Fibroblast of skin of back (primary cell): ENCODE measurements at places on chromosomes 6 and 20.

DNA sequence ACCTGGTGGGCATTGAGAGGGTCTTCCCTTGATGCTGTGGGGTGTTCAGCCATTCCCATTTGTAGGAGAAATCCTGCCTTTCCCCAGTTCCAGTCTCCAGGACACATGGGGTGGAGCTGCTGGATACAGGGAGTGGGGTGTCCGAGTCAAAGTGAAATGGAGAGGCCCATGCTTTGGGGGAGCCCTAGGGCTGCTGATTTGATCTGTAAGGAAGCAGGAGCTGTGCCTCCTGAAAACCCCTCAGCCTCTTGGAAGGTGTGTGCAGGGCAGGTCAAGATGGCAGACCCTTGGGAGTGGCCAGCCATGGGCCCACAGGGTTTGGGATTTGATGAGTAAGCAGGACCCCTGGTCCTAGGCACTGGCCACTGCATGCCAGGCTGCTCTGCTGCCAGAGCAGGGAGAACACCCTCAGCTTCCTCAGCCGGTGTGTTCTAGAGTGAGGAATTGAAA, 82.0 kb downstream of the SERAC1 start:
- DNase-seq, result no peak

GRCh38 chr6:44775121-44775520, 387.6 kb downstream of the CDC5L start:
- no peak for DNase-seq

DNA sequence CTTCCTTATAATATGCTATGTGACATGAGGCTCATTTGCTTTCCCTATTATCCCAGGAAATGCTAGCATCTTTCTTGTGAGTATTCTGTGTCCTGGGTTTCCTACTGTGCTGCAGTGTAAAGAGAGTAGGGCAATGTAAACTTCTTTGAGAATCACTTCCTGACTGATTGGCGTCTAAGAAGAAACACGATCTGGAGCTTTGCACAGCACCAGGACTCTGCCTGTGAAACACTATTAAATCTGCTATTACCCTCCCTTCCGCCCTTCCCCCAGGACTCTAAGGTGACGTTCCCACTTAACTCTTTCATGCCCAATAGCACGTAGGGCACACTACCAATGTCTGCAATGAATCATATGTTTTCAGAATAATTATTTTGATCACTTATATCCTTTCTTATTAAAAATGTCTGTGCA, 607.3 kb upstream of the CITED2 start:
- peak; percentile 81 for DNase-seq

- peak; percentile 63 for DNase-seq
Observed at GRCh38 chr6:105806486-105806920, 279.6 kb upstream of the PRDM1 start.

- DNase-seq, result peak; percentile 6
Observed at GRCh38 chr6:141685416-141685815, 447.3 kb upstream of the GJE1 start.

DNA sequence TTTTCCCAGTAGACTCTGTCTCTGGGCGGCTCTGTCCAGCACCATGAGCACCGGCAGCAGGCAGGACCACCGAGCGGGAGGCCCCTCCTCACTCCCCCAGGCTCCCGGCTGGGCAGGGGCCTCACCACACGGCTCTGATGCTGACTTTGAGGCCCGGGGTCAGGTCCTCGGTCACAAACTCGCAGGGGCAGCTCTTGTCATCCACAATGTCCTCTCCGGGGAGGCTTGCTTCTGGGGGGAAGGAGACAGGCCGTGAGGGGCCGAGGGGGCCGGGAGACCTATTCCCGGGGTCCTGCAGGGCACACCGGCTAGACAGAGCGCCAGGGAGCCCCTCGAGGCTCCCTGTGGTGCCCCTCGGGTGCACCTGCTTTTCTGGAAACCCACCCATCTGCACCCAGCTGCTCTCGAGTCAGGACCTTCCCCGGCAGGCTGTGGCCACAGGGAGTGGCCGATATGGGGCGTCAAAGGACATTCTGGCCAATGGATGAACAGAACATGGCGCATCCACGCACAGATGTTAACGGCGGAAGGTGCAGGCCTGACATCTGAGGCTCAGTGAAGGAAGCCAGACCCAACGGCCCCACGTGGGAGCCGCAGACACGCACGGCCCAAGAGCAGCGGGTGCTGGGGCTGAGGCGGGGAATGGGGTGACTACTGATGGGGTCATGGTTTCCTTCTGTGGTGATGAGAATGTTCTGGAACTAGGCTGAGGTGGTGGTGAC, 53.0 kb upstream of the CHRNA4 start:
- no peak for DNase-seq

DNA sequence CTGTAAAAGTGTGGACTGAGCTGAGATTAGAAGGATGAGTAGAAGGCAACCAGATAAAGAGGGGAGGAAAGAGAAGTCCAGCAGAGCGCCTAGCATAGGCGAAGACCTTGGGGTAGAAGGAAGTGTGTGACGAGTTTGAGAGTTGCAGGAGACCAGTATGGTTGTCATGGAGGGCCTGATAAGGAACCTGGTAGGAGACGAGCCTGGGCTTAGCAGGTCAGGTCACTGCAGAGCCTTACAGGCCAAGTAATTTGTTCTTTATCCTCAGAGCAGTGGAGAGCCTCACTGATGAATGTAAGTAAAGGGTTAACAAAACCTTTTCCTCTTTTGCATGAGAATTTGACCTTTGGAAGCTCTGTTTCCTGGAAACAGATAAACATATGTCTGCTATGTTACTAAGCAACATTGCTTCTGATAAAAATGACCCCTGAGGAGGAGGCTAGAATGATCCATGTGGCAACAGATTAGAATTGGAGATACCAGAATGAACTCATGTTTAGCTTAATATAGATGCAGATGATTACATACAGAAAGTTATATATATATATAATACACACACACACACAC, 2.9 kb upstream of the TMEM74B start:
- DNase-seq, result no peak

GRCh38 chr6:125948455-125948854, 8.1 kb upstream of the HINT3 start:
- no peak for DNase-seq

DNA sequence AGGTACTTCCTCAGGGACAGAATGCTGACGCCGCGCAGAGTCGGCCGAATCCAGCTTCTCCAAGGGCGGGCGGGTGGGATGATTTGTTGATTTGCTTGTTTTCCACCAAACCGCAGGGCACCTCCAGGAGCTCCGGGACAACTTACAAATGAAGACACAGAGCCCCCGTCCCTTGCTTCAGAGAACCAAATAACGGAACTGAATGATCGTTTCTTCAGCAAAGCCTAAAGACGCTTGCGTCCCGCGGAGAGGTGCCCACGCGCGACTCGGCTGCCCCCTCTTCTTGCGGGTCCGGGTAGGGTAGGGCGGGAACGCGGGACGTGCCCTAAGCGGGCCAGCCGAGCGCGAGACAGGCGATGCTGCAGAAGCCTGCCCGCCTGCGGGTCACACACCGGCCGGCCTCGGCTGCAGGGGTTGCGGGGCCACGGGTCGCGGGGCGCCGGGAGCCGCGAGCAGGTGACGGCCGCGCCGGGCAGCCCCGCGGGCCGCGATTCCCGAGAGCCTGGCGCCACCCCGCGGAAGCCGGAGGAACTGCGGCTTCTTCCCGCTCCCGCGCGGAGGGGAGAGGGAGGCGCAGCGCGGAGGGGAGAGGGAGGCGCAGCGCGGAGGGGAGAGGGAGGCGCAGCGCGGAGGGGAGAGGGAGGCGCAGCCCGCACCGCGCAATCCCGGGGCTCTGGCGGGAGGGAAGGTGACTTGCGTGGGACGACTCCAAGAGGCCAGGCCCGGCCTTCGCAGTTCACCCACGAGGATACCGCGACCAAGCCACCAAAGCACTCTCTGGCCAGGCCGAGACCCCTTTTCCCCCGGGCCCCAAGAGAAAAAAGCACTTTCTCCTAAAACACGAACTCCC, 7.7 kb upstream of the FOXF2 start:
- DNase-seq, result peak; percentile 22

DNA sequence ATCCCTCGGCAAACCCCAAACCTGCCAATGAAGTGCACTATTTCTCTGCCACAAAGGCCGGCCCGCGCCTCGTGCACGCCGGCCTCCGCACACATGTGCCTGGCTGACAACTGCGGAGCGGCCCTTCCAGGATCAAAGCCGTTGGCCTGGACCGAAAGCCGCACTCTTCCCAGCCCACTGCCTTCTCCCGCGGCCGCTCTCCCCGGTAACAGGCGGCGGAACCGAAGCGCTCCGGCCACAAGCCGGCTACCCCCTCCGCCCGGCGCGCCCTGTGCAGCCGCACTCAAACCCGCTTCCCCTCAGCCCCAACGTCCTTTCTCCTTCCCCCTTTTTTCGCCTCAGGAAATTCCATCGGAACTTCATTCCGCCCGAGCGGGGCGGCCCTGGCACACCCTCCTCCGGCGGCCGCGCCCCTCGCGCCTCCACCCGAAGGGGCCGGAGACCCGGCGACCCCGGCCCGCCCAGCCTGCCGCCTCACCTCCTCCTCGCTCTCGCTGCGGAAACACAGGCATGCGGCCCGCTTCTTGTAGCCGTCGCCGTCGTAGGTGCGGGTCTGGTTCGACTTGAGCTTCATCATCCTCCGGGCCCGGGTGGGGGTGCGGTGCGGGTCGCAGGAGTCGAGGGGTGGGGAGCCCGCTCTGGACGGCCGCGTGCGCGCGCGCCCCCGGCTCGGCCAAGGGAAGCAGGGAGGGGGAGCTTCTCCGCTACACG, 528 bp downstream of the NUDT3 start:
- DNase-seq, result peak; percentile 52

GRCh38 chr6:89082486-89082891, 1.9 kb downstream of the PNRC1 start:
- DNase-seq, result peak; percentile 27

DNA sequence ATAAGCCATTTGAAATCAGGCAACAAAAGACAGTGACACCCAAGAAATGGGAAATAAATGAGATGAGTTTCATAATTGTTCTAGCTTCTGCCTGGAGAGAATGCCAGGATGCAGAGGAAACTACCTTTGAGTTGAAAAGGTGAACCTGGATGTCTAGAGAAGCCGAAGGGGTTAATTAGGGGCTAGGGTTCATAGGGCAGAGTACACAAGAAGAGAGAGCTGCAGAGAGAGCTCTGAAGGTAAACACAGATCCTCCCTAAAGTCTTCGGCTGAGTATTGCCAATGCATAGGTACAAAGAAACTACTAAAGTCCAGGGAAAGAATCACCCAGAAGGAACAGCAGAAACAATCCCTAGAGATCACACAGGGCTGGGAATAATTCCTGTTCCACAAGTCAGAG, 119.7 kb upstream of the BEND3 start:
- DNase-seq, result no peak

GRCh38 chr6:13480631-13481501, 6.5 kb downstream of the GFOD1 start:
- DNase-seq, result peak; percentile 62

- no peak for DNase-seq
Observed at GRCh38 chr6:168535711-168536110, 94.7 kb downstream of the SMOC2 start.

DNA sequence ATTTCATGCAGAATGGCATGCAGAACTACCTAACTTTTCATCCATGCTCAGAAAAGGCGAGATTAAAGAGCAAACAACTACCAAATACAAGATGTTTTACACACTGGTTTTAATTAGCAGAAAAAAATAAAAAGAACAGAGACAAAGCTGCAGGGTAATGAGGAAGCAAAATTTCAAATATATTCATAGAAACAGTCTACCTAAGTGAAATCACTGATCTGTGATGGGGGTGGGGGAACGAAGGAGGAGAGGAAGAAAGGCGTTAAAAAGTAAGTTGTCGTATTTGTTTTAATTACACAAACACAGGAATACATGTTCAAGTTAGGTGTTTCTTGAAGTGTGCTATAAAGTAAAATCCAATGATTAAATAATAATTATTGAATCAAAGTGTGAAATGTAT, 42.1 kb downstream of the MAP3K7 start:
- no peak for DNase-seq

DNA sequence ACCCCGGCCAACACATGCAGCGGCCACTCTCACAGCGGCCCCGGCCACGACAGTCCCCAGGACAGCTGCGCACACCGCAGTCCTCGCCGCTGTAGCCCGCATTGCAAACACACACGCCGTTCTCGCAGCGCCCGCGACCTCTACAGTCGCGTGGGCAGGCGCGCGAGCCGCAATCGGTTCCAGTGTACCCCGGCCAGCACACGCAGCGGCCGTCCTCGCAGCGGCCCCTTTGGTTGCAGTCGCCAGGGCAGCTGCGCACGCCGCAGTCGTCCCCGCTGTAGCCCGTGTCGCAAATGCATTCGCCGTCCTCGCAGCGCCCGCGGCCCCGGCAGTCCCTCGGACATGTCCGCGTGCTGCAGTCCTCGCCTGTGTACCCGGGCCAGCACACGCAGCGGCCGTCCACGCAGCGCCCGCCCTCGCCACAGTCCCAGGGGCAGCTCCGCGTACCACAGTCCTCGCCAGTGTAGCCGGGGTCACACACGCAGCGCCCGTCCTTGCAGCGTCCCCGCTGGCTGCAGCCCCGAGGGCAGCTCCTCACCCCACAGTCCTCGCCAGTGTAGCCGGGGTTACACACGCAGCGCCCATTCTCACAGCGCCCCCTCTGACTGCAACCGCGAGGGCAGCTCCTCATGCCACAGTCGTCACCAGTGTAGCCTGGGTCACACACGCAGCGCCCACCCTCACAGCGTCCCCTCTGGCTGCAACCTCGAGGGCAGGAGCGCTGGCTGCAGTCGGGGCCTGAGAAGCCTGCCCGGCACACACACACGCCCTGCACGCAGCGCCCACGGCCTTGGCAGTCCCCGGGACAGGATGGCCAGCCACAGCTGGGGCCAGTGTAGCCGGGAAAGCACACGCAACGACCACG, 12.5 kb downstream of the TNXB start:
- DNase-seq, result no peak

DNA sequence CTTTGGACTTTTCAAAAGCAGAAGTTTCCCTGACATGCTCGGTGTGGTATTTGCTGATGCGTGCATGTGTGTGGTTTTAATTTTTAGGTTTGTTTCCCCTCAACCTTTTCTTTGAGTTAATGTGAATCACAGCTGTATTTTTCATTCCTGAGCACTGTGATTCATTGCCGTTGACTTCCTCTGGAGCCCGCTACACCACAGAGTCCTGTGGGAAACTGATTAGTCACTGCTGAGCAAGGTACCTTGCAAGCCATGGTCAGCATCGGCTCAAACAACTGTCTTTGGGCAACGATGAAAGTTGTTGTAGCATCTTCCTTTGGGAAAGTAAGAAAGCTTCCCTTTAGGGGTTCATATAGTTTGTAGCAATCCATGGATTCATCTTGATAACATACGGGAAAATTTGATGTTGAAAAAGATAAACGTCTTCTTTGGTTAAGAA, 57.5 kb downstream of the RIN2 start:
- peak; percentile 99 for DNase-seq

GRCh38 chr20:52965380-52965779, 6.8 kb upstream of the TSHZ2 start:
- DNase-seq, result no peak

- DNase-seq, result peak; percentile 56
Observed at GRCh38 chr6:38671885-38672467, 31.0 kb downstream of the GLO1 start.

DNA sequence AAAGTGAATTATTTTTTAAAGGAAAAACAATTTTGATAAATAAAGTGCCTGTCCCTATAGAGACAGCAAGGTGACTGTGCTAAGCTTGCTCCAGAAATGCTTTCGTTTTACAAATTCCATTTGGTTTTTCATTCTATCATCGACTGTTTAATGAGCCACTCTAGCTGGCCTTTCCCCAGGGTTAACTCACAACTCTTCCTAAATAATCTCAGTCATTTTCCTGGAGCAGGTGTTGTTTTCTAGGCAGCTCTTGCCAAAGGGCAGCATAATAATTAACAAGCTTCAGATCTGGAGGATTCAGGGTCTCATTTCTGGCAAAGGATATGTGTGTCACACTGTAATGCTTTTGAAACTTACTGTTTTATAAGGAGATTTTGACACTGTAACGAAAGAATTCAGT, 184.2 kb downstream of the KHDC1L start:
- DNase-seq, result no peak

- DNase-seq, result no peak
Observed at GRCh38 chr6:26403893-26404292, 1.8 kb downstream of the BTN3A1 start.
